ENCODE measurements at places on chromosomes 4 and X.

GRCh38 chr4:7857238-7857701 lies 82.4 kb downstream of the AFAP1 start:
- DNase-seq = no peak

DNA sequence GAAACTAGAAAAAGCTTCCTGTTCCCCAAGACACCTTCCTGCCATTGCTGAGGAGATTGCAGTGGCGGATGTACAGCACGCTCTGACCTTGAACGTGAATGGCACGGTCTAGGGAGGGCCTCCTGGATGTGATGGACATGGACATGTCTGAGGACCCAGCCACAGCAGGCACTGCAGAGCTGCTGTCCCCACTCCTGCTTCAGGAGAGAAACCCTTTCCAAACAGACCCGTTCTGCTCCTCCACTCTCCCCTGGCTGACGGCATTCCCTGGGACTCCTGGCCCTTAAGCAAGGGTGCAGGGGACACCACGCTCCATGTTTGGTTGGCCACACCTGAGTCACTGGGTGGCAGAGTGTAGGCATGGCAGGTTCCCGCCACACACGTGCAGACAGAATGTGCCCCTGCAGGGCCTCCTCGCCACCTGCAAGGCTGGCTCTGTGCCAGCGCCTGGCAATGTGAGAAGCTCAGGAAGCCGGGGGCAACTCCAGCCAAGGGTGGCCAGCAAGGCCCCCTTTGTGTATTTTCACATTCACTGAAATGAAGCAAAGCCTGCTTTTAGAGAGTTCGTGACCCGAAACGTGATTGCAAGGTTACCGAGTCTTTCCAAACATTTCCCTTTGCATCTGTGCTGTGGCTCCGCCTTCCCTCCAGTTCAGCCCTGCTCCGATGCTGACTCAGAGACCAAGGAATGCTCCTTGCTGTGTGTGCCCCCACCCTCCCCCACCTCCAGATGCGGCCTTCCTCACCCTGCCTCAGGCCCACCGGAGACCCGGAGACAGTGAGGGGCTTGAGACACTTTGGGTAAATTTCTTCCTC lies 46.1 kb downstream of the HTRA3 start:
- no peak for DNase-seq

DNA sequence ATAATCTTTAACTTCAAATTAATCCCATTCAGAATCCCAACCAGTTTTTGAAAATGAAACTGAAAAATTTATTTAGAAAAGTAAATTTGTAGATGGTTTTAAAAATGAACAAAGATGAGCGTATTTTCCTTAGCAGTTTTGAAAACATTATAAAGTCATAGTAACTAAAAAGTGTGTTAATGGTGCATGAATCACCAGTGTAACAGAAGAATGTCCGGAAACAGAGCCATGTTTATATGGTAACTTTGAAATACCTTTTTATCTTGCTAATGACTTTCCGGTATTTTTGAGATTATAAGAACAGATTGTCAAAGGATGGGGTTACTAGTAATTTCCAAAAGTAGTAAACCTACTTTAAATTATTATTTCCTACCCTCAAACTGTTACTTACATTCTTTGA lies 145.9 kb downstream of the IRS4 start:
- no peak for DNase-seq

DNA sequence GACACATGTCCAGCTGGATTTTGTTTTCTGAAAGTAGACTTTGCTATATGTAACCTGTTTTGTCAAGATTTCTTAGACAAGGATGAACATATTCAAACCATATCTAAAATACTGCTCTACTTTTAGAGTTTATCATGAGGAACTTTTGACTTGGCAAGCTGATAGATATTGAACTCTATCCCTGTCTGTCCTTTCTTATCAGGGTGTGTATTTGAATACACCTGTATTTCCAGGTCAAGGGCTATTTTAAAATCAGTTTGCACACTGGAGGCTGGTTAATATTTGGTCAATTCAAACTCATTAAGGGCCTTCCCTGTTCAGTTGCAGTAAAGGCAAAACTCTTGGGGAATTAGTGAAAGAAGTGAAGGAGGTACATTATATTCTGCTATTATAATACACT lies 2.3 kb downstream of the CDS1 start:
- no peak for DNase-seq

GRCh38 chrX:23127586-23127985 lies 127.8 kb downstream of the DDX53 start:
- no peak for DNase-seq

- DNase-seq = no peak
Measured at GRCh38 chr4:170716868-170717267, 627.1 kb upstream of the AADAT start.

DNA sequence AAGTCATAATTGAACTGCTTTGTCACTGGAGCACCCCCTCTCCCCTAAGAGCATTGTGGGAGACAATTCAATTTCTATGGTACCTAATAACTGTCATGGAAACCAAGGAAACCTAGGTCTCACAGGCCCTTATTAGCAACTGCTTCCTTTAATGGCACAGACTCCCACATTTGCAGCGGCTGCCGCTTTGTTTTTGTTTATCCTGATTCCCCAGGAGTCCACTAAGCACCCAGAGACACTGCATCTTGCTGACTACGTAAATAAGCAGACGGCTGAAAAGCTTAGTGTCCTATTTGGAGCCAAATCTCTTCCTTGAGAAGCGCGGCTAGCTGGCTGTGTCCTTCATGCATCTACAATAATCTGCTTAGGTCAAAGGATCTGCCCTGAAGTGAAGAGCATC lies 494.4 kb downstream of the TMA16 start:
- DNase-seq = no peak

DNA sequence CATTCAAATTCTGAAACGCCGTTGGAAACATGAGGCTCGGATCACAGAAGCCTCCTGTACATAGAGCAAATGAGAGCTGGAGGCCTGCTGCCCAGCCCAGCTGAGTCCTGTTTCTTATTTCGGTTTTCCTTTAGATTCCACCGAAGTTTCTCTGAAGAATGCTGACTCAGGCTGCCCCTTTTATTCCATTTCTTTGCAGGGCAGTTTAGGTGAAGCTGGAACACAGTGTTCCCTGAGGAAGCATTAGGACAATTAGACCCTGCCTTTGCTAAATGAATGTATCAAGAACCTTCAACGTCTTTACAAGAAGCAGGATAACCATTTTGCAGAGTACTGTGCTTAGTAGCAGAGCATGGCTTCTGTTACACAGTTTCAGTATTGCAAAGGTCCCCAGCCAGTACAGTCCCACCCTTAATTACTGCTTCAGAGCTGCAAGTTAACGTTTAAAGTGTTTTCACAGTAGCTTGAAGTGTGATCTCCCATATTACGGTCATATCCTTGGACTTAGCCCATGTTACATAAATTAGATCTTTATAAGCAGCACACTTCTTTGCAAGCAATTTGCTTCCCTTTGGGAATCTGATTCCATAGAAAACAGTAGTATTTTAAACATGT lies 117.0 kb downstream of the TBL1X start:
- no peak for DNase-seq

DNA sequence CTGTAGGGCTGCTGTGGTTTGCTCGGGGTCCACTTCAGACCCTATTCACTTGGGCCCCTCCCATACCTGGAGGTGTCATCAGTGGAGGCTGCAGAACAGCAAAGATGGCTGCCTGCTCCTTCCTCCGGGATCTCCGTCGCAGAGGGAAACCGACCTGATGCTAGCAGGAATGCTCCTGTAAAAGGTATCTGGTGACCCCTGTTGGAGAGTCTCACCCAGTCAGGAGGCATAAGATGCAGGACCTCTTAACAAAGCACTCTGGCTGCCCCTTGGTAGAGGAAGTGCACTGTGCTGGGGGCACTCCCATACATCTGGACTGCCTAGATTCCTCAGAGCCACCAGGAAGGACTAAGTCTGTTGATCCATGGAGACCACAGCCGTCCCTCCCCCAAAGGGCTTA lies 296.9 kb downstream of the GRID2 start:
- no peak for DNase-seq

- no peak for DNase-seq
Measured at GRCh38 chr4:666436-666810, 7.7 kb downstream of the ATP5ME start.

DNA sequence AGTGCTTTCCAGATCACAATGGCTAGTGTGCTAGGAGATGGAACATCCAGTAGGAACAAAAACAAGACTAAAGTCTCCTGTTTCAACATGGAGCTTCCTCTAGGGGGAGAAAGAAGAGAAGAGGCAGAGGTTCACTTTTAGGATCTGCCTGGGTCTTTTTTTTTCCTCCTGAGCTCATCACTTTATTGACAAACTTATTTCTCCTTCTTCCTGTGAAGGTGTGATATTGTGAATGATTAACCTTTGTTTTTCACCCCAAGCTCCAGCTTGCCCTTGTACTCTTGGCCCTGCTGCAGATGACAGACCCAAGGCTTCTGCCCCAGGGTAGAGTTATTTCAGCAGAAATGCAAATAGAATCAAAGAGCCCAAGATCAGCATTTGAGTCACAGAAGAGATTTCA lies 13.5 kb downstream of the PAGE4 start:
- DNase-seq = no peak

DNA sequence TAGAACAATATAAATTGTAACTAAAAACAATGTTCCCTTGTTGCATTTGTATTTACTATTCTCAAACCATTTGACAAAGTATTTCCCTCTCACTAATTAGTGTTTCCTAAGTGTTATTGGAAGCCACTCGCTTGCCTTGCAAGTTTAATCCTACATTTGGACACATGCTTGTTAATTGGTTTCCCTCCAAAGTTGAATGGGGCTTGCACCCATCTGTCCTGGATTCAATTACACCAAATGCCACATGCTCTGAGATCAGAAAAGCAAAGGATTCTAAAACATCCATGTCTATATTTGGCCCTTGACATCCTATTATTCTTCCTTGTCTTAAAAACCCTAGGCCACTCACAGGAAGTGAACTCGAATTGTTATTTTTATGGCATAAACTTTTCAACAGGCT lies 146.6 kb downstream of the AMELX start:
- DNase-seq = no peak

- DNase-seq = no peak
Measured at GRCh38 chr4:183008492-183008891, 90.6 kb upstream of the WWC2 start.

DNA sequence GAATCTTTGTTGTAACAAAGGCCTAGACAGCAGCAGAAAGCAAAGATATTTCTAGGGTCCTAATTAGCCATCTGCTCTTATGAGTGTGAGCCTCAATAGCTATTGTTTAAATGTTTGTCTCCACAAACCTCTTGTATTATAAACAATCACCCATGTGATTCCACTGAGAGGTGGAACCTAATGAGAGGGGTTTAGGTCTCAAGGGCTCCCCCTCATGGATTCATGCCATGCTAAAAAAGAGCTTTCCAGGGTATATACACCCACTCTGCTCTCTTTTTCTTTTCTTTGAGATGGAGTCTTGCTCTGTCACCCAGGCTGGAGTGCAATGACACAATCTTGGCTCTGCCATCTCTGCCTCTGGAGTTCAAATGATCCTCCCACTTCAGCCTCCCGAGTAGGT lies 42.1 kb downstream of the TRIM61 start:
- no peak for DNase-seq

DNA sequence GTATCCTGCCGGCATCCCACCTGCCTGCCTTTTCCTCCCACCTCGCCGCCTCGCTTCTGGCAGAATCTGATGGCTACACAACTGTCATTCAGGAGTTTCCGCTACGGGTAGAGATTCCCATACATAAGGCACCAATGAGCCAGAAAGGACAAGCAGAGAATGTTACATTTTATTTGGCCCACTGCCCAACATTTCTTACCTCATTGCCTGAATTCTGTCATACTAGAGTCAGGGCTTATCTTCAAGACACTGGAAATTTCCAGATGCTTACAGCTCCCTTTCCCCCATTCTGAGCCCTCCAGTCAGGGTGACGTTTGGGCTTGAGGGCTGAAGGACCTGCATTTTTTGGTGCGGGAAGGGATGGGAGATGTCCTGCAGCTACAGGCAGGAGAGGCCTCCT lies 113.0 kb downstream of the NHS start:
- DNase-seq = no peak
